ENCODE measurements at places on chromosomes 4 and X. TPM values are rescaled to one million over a fixed set of nuclear protein-coding genes. Genes with fewer than 3 reads are reported as not detected.

DNA sequence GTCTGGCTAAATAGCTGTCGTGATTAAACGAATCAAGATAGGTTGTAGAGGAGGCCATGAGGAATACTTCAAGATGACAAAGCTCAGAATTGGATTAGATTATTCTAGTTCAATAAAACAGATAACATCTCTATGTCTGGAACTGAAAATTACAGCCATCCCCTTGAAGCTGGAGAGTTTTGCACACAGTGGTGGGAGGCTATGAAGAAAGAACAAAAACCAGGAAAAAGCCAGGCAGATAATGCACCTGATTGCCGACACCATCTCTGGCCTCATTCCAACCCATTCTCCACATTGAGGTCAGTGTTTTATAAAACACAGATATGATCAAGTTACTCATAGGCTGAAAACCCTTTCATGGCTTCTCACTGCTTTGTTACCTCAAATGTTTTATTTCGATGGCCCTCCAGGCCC is 188.3 kb downstream of the RASL11B start:
- H3K36me3 ChIP-seq = no peaks in the 10 kb centered on the region
- H3K4me3 ChIP-seq = no peak overlapping the region
- H3K27me3 ChIP-seq = no peaks in the 10 kb centered on the region
- DNase-seq = no peak
- H3K27ac ChIP-seq = no peak overlapping the region

PCDH7 gene
- total RNA-seq = 140 TPM

DNA sequence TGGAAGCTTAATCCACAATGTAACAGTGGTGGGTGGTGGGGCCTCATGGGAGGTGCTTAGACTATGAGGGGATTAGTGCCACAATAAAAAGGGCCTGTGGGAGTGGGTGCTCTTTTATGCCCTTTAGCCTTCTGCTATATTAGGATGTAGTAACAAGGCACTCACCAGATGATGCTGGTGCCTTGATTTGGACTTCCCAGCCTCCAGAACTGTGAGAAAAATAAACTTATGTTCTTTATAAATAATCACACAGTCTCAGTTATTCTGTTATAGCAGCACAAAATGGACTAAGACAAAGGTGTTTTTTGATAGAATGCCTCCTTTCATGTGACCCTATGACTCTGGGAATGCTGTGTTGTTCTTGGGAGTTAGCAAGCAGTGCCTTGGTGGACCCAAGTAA is 89.8 kb downstream of the STIM2 start:
- no peak overlapping the region for H3K4me3 ChIP-seq
- H3K27me3 ChIP-seq = no peaks in the 10 kb centered on the region
- no peak overlapping the region for H3K27ac ChIP-seq

DNA sequence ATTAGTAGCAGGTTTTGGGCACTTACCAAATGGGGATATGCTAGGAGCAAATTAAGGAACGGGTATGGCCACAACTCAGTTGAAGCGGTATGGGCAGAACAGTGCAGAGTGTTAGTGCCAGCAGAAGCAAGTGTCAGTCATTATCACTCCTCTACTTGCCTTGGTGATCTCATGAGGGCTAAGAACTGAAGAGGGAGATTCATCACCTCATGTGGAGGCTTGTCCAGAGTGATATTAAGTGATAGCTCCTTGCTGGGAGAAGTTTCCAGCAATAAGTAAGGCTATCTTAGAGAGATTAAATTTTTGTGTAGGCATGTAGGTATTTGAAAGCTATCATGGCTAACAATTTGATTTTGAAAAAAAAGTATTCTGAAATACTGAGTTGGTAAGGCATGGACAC is 615.4 kb upstream of the SMIM31 start:
- no peak overlapping the region for H3K4me3 ChIP-seq
- H3K27ac ChIP-seq = no peak overlapping the region
- no peaks in the 10 kb centered on the region for H3K27me3 ChIP-seq
- no peaks in the 10 kb centered on the region for H3K36me3 ChIP-seq
- DNase-seq = no peak

DNA sequence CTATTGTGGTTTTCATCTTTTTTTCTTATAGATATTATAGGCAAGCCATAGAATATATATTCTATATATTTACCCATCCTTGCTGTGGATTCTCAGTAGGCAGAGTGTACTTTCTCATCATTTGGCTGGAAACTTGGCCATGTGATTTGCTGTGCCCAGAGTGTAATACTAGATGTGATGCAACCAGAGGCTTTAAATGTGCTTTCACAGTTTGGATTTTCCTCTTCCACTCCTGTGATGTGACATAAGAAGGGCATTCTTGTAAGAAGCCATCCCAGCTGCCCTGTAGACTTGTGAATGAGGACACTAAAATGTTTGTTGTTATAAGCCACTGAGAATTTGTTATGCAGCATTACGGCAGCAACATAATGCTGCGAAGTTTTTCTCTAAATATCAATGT is 10.4 kb upstream of the HPGDS start:
- H3K36me3 ChIP-seq = no peaks in the 10 kb centered on the region
- H3K27ac ChIP-seq = no peak overlapping the region
- H3K4me1 ChIP-seq = no peaks in the 10 kb centered on the region
- H3K4me3 ChIP-seq = no peak overlapping the region
- H3K27me3 ChIP-seq = no peaks in the 10 kb centered on the region
- no peak for DNase-seq

MAGED4 gene
- 39.7 TPM for total RNA-seq

DNA sequence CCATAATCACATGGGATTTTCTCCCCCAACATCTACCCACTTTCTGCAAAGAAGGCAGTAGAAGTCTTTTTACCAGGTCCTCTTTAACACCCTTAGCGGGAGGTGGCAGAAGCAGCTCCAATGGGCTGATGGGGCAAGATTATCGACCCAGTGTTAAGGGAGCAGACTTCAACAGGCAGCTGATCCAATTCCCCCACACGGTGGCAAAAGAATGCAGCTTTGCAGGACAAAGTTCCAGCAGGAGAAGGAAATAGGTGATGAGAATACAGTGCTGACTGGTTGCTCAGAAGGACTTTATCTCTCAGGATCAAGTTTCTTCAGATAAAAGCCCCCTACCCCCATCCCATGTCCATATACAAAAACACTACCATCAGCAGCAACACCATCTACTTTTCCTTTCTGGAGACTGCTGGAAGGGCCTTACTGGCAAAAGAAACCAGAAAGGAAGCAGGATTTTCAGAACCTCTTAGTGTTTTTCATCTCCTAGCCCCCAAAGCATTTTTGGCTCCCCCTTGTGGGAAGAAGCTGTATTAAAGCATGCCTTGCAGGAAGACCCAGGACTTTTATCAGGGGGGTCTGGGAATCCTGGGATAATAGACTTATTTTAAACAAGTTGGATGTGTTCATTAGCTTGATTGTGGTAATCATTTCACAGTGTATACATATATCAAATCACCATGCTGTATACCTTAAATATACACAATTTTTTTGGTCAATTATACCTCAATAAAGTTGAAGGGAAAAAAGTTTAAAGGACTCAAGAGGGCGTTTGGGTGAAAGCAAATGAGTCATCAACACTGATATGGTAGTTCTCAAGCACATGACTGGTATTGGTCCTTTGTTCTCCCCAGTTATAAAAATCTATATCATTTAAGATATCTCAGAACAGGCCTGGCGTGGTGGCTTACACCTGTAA is 146.4 kb downstream of the GPC3 start:
- H3K4me3 ChIP-seq = no peak overlapping the region
- H3K27me3 ChIP-seq = peaks cover 5% of the 10 kb centered on the region
- H3K4me1 ChIP-seq = no peaks in the 10 kb centered on the region
- no peaks in the 10 kb centered on the region for H3K36me3 ChIP-seq
- H3K27ac ChIP-seq = no peak overlapping the region
- peak; percentile 2 for DNase-seq

PTTG2 gene
- total RNA-seq = 0.28 TPM

- H3K4me1 ChIP-seq = no peaks in the 10 kb centered on the region
- no peak overlapping the region for H3K27ac ChIP-seq
- H3K27me3 ChIP-seq = no peaks in the 10 kb centered on the region
These were observed 130.9 kb upstream of the GABRG1 start for GRCh38 chr4:46254788-46255187.

- H3K27ac ChIP-seq = no peak overlapping the region
- DNase-seq = no peak
- H3K4me3 ChIP-seq = no peak overlapping the region
- H3K27me3 ChIP-seq = no peaks in the 10 kb centered on the region
- H3K4me1 ChIP-seq = no peaks in the 10 kb centered on the region
- no peaks in the 10 kb centered on the region for H3K36me3 ChIP-seq
These were observed 61.6 kb upstream of the DHX15 start for GRCh38 chr4:24645765-24646550.

DNA sequence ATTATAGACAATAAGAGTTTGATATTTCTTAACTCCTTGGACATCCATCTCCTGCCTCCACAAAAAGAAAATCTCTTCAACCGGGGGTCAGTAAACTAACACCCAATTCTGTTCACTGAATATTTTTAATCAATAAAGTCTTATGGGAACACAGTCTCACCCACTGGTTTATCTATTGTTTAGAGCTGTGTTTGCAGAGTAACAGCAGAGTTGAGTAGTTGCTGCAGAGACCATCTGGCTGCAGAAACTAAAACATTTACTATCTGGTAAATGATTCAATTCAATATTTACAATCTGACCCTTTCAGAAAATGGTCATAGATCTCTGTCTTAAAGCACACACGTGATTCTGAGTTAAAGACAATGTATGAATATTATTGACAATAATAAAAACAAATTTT is 94.0 kb downstream of the TMA16 start:
- H3K4me1 ChIP-seq = no peaks in the 10 kb centered on the region
- no peaks in the 10 kb centered on the region for H3K36me3 ChIP-seq
- H3K27me3 ChIP-seq = no peaks in the 10 kb centered on the region
- DNase-seq = no peak

MAGEA10 gene
- not detected for total RNA-seq

RHOXF1 gene
- 0.50 TPM for total RNA-seq

- no peak for DNase-seq
- no peaks in the 10 kb centered on the region for H3K4me1 ChIP-seq
- no peak overlapping the region for H3K27ac ChIP-seq
- no peaks in the 10 kb centered on the region for H3K36me3 ChIP-seq
These were observed 516.2 kb downstream of the KCTD8 start for GRCh38 chr4:43932448-43932847.

- no peak overlapping the region for H3K4me3 ChIP-seq
- H3K27me3 ChIP-seq = no peaks in the 10 kb centered on the region
- no peak for DNase-seq
- no peaks in the 10 kb centered on the region for H3K4me1 ChIP-seq
These were observed 31.8 kb downstream of the RNF150 start for GRCh38 chr4:141101511-141101910.

MAGEB1 gene
- not detected for total RNA-seq

DNA sequence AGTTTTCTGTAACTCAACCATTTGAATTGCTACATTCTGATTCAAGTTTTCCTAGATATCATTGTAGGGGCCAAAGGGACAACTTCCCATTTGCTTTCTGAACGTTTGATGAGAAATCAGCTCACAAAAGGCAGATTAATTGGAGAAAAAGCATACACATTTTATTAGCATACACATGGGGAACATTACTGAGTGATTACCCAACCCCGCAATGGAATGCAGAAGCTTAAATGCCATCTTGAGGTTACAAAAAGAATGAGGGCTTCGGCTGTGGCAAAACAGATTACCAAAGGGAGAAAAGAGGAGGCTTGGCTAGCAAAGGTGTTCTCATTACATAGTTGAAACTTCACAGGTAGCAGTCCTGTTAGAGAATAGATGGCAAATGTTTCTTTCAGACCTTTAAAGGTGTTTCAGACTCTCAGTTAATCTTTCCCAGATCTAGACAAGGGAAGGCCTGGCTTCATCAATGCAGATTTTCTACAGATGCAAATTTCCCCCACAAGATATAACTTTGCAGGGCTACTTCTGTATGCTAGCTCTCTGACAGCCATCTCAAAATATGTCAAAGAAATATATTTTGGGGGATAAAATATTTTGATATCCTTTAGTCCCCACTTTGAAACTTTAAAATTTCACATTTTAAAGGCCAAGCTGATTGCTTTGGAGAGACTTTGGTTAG is 26.5 kb upstream of the HERC6 start:
- H3K27me3 ChIP-seq = no peaks in the 10 kb centered on the region
- no peaks in the 10 kb centered on the region for H3K36me3 ChIP-seq
- no peak for DNase-seq
- no peak overlapping the region for H3K27ac ChIP-seq

TMEM150C gene
- total RNA-seq = 16.8 TPM

GRCh38 chrX:5458300-5458842 is 770.3 kb downstream of the NLGN4X start:
- H3K27me3 ChIP-seq = no peaks in the 10 kb centered on the region
- no peaks in the 10 kb centered on the region for H3K36me3 ChIP-seq
- no peak for DNase-seq
- no peaks in the 10 kb centered on the region for H3K4me1 ChIP-seq
- H3K4me3 ChIP-seq = no peak overlapping the region

GRCh38 chrX:40964633-40965586 is 120.3 kb upstream of the USP9X start:
- H3K4me3 ChIP-seq = no peak overlapping the region
- DNase-seq = no peak
- H3K36me3 ChIP-seq = no peaks in the 10 kb centered on the region
- no peaks in the 10 kb centered on the region for H3K4me1 ChIP-seq

GRCh38 chrX:39755143-39756032 is 342.4 kb downstream of the BCOR start:
- no peak for DNase-seq
- peaks cover 35% of the 10 kb centered on the region for H3K4me1 ChIP-seq
- H3K4me3 ChIP-seq = no peak overlapping the region
- peaks cover 11% of the 10 kb centered on the region for H3K27me3 ChIP-seq

GRCh38 chrX:123093792-123094191 is 90.3 kb upstream of the GRIA3 start:
- no peak for DNase-seq
- no peak overlapping the region for H3K27ac ChIP-seq

PRKG2 gene
- 3.3 TPM for total RNA-seq

- no peak overlapping the region for H3K4me3 ChIP-seq
- DNase-seq = no peak
- no peaks in the 10 kb centered on the region for H3K36me3 ChIP-seq
- no peaks in the 10 kb centered on the region for H3K27me3 ChIP-seq
- peaks cover 4% of the 10 kb centered on the region for H3K4me1 ChIP-seq
These were observed 333.7 kb upstream of the KLF3 start for GRCh38 chr4:38330321-38330720.

All from spinal cord (tissue), 10 donors.